ENCODE measurements at places on chromosomes 7 and 10.

DNA sequence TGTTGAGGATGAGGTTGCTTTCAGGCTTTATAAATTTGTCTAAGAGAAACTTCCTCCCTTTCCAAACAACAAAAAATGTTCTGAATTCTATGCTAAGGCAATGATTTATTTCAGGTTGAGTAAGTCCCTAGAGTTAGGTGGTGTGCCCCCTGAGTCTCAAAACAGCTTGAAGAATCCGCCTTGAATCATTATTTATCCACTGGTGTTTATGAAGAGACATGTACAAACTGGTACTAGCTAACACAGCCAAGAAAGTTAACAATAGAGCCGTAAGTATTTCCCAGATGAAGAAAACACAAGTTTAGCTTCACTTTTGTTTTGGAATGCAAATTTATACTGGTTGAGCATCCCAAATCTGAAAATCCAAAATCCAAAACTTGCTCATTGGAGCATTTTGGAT, 66.2 kb upstream of the SRPK2 start:
- peak overlapping the region; percentile 92 for H3K27ac ChIP-seq
- peaks cover 2% of the 10 kb centered on the region for H3K27me3 ChIP-seq
- H3K4me3 ChIP-seq, result peak overlapping the region; percentile 72
- DNase-seq, result no peak
- peaks cover 21% of the 10 kb centered on the region for H3K36me3 ChIP-seq

- DNase-seq, result peak; percentile 47
- H3K4me3 ChIP-seq, result peak overlapping the region; percentile 53
- H3K27ac ChIP-seq, result peak overlapping the region; percentile 78
- H3K4me1 ChIP-seq, result peaks cover 45% of the 10 kb centered on the region
These were observed 3.8 kb downstream of the SLC4A2 start for GRCh38 chr7:151063212-151063561.

GRCh38 chr7:664997-665735, 61.3 kb upstream of the DNAAF5 start:
- no peak for DNase-seq
- H3K36me3 ChIP-seq, result peaks cover 7% of the 10 kb centered on the region
- no peak overlapping the region for H3K4me3 ChIP-seq
- no peak overlapping the region for H3K27ac ChIP-seq
- peaks cover 2% of the 10 kb centered on the region for H3K27me3 ChIP-seq

DNA sequence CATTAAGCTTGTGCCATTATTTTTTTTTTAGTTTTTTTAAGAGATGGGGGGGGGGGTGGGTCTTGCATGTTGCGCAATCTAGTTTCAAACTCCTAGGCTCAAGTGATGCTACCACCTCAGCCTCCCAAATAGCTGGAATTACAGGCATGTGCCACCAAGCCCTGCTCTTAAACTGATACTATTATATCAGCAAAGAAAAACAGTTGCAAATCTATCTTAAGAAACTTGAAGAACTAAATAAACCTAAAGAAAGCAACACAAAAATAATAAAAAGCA, 47.5 kb downstream of the BRAF start:
- no peak overlapping the region for H3K27ac ChIP-seq
- peaks cover 32% of the 10 kb centered on the region for H3K4me1 ChIP-seq
- no peak for DNase-seq
- no peak overlapping the region for H3K4me3 ChIP-seq
- no peaks in the 10 kb centered on the region for H3K27me3 ChIP-seq

GRCh38 chr7:30920021-30920583, 8.4 kb downstream of the AQP1 start:
- H3K36me3 ChIP-seq, result no peaks in the 10 kb centered on the region
- H3K27me3 ChIP-seq, result peaks cover 17% of the 10 kb centered on the region
- H3K4me1 ChIP-seq, result peaks cover 22% of the 10 kb centered on the region
- no peak overlapping the region for H3K27ac ChIP-seq
- no peak overlapping the region for H3K4me3 ChIP-seq
- DNase-seq, result peak; percentile 32

DNA sequence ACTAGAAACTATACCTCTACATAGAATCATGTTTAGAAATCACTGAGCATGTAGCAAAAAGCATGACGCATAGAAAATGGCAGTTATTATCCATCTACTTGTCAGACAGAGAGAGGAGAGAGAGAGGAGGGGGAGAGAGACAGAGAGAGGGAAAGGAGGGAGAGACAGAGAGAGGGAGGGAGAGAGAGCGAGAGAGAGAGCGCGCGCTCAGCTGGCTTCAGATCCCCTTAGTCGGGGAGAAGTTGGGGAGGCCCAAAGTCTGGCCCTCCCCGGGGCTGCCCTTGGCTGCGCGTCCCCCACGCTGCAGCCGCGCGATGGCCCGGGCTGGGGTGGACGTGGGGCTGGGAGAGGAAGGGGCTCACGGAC, 37.0 kb downstream of the CNPY1 start:
- H3K4me1 ChIP-seq, result no peaks in the 10 kb centered on the region
- H3K27ac ChIP-seq, result no peak overlapping the region
- H3K36me3 ChIP-seq, result no peaks in the 10 kb centered on the region

GRCh38 chr10:52170776-52171175, 143.3 kb upstream of the DKK1 start:
- H3K27me3 ChIP-seq, result peaks cover 2% of the 10 kb centered on the region
- DNase-seq, result no peak
- no peak overlapping the region for H3K4me3 ChIP-seq
- no peak overlapping the region for H3K27ac ChIP-seq

GRCh38 chr10:14397066-14397465, 66.3 kb upstream of the FRMD4A start:
- H3K36me3 ChIP-seq, result peaks cover 19% of the 10 kb centered on the region
- peak overlapping the region; percentile 76 for H3K27ac ChIP-seq
- H3K4me1 ChIP-seq, result peaks cover 27% of the 10 kb centered on the region
- peak overlapping the region; percentile 28 for H3K4me3 ChIP-seq
- H3K27me3 ChIP-seq, result peaks cover 46% of the 10 kb centered on the region
- DNase-seq, result peak; percentile 93

DNA sequence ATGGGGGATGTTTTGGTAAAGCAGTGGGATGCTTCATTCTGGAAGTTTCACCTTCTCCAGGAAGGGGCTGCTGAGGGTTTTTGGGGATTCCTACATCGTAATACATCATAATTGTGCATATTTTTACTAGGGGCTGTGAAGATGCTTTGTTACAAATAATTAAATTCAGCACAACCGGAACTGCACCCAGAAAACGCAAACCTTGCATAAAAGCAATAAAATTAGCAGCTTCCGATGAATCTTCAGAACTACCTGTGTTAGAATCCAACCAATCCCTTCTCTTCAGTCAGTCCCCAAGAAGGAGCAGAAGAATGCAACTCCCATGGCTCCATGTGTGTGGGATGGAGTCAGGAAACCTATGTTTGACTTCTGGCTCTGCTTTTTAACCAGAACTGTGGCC, 48.4 kb upstream of the HMX3 start:
- H3K27ac ChIP-seq, result no peak overlapping the region
- H3K4me3 ChIP-seq, result no peak overlapping the region
- DNase-seq, result no peak
- H3K27me3 ChIP-seq, result peaks cover 2% of the 10 kb centered on the region
- no peaks in the 10 kb centered on the region for H3K4me1 ChIP-seq
